NCI-H2081 treated with DMSO at 0.1 percent for 48 hours (cell line): ENCODE measurements at places on chromosomes 7 and 10.
A peak's percentile ranks its signal among the peaks of the same experiment; 100 is the strongest.

DNA sequence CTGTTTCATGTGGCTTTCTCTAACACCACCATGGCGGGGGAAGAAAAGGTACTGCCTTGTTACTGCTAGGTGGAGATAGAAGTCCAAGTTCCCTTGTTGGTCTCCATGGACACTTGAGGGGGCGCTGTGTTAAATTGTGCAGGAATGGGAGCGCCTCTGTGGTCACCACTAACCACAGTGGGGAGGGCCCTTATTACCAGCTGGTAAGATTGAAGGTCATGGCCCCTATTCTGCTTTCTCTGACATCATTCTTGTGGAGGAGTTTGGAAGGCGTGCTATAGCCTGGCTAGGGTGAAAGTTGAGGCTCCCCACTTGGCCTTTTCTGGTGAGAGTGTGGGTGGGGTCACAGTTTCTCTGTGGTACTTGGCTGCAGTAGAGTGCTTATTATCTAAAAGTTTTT, 14.9 kb upstream of the MXI1 start:
- DNase-seq = no peak

DNA sequence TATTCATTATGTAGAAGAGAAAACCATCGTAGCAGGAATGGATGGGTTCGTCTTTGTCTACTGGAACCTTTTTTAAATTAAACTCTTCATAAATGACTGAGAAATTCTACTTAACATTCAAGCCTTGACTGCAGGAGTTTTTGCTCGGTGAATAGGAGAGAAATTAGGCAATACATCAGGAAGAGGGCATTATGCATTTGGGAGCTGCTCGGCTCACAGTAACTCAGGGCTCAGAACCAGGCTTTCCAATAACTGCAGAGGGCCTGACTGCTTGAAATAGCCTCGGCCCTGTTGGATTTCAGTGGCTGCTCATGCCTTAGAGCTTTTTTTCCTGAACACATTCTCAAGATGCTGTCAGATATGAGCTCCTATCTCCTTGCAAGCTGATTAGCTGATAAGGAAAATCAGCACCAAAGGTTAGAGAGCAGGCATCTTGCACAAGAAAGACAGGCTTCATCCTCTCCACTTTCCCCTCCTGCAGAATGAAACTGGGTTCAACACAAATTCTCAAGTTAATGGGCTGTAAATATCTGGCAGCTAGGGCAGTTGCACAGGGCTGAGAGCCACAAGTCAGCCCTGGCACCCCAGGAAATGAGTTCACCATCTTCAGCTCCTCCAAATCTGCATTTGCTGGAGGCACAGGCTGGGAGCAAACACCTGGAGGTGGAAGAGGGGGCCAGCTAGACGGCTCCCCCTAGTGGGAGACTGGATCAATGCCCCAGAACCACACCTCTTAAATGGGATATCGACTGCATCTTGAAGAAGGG, 24.3 kb downstream of the TECTB start:
- DNase-seq = no peak

GRCh38 chr7:157576415-157576814, 239.6 kb downstream of the DNAJB6 start:
- DNase-seq = no peak

GRCh38 chr7:129796186-129796775, 156.5 kb downstream of the UBE2H start:
- DNase-seq = no peak

- no peak for DNase-seq
These were observed 15.6 kb upstream of the CRHR2 start for GRCh38 chr7:30697719-30698460.

- DNase-seq = peak; percentile 50
These were observed 23.6 kb upstream of the SRI start for GRCh38 chr7:88243345-88243909.

- no peak for DNase-seq
These were observed 1.4 kb upstream of the SH3PXD2A start for GRCh38 chr10:103856797-103857170.

DNA sequence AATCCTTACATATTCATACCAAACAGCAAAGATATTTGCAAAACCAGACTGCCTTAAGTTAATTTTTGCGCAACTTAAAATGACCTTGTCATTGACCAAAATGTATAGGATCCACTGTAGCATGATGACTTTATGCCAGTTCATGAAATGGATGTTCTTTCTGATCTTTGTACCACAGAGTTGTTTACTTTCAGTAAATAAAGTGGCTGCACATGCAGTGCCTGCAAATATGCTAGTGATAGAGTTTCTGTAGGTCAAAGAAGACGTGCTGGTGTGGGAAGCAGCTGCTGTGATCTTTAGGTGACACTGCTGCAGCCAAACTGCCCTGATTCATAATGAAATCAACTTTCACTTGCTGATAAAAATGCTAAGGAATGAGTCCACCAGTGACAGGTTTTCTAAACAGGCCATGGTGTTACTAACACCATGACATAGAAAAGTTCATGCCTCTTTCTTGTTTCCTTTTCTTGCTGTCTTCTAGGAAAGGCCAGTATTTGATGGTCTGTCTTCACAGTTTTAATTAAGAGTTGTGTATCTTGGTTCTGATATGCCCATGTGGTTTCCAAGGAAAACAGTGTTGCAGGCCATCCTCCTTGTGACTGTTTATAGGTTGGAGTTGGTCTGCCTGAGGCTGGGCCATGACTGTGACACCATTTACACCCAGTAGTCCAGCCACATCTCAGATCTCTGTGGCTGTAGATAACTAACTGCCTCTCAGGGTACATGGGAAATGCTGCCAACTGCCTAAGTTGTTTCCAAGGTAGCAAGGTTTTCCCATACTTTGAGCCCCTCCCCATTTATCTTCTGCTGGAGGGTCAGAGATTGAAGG, 62.5 kb downstream of the INSYN2A start:
- no peak for DNase-seq

DNA sequence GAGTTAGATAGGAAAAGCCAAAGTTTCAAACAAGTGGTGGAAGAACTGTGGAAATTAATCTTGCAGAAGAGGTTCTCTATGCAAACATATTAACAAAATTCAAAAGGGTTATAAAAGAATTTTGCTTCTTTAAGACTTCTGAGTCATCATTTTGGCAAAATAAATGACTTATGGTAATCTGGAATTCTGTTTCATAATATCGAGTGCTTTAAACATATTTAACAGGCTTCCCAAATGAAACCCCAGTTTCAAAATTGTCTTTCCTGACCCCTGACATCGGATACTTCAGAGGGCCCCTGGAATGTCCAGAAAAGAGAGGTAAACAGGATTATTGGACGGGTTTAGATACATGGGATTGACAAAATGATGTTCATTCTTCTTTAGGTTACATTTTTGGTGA, 444.6 kb downstream of the HTR7 start:
- no peak for DNase-seq

DNA sequence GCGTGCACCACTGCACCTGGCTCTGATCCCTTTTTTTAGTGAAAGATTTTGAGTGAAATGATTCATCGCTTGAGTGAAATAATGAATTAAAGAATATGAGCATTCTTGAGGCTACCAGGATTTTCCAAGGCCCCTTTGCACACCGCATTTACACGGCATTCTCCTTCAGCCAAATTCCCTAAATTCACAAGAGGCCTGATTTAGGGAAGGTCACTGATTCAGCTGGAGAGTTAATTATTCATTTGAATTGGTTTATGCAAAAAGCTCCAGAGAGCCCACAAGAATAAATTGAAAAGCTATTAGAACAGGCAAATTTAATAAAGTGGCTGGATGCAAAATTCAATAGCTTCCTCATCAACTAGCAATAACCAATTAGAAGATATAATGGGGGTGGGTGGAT, 46.5 kb downstream of the LEP start:
- no peak for DNase-seq

- DNase-seq = no peak
These were observed 167.7 kb downstream of the SH3PXD2A start for GRCh38 chr10:103687718-103688117.

DNA sequence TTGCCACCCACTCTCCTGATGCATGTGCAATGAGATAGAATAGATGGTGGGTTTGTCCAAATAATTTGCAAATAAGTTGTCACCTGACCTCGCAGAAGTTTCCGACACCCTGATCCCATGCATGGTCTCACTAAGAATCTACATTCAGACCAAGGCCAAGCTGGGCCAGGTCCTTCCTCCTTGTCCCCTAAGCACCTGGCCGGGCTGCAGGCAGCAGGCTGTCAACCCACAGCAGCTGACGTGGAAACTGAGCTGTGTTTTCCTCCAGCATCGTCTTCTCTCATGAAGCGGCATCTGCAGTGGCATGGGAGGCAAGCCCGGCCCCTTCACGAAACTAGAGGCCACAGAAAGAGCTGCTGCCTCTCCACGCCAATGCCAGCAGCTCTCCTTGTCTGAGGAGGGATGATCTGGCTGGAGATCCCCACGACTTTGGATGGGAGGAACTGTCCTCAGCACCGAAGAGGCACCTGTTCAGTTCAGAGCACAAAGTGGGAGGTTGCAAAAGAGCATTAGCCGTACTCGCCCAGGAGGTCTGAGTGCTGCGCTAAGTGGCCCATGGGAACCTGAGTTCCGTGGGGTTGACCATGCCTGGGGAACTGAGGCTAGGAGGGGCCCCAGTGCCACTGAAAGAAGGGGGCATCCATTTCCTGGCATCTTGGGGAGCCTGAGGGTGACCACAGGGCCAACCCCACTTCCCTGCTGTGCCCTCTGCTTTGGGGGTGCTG, 110.5 kb upstream of the INSIG1 start:
- no peak for DNase-seq

GRCh38 chr10:88980247-88980646, 10.4 kb upstream of the FAS start:
- DNase-seq = no peak

DNA sequence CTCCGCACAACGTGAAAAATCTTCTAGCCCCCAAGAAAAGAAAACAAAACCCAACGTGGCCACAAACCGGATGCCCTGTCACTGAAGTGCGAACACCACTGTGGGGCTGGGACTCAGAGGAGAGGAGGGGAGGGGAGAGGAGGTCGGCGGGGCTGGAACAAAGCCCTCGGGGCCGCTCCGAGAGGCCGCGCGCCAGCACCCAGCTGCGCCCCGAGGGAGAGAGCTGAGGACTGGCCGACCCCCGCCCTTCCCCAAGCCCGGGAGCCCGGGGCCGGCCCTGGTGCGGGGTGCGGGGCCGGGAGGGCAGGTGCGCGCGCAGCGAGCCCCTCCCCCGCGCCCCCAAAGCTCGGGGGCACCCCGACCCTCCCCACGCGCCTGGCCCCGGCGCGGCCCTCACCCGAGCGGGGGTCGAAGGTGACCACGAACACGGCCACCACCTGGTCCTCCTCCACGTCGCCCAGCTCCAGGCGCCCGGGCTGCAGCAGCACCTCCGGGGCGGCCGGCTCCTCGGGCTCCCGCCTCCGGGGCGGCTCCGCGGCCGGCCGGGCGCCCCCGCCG, 398 bp downstream of the DENND11 start:
- no peak for DNase-seq

DNA sequence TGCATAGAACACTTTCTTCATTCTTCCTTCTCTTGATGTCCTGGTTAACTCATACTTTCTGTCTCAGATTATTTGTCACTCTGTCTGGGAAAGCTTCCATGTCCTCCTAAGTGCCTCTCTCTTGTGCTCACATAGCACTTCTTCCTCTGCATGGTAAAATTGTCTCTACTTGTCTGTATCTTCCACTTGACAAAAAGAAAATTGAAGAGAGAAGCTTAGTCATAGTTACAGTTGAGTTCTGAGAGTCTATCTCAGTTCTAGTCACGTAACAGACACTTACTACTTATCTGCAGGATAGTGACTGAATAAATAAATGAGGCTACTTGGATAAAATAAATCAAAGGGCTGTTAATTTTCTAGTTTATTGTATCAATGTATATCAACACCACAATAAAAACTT, 458.1 kb downstream of the HTR7 start:
- no peak for DNase-seq

DNA sequence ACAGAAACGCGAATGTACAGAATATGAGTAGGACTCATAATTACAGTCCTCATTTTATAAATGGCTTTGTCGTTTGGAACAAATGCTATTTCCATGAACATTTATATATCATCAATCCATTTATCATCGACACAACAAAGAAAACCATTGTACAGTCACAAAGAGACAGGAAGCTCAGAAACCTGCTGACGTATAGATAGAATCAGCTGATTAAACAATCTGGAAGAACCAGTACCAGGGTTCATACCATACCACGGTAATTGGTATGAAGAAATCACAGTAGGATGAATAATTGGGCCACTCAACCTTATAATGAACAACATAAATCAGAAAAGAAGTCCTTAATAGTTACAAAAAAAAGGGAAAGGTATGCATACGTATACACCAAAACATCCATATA, 295.0 kb downstream of the PARD3 start:
- DNase-seq = peak; percentile 85

DNA sequence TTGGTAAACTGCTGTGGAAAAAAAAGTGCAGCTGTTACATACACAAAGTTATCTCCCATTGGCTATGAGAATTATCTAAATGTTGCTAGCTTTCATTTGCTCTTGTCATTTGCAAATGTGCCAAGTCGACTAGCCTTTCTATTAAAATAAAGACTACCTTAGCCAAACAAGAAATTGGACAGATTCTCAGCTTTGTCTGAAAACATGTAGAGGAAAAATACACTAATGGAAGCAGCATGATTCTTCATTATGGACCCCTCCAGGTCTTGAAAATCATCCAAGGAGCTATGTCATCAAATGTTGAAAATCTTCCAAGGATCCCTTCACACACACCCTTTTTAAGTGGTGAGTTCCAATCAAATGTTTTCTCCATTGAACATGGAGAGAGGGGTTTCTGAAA, 237.7 kb downstream of the ETV1 start:
- DNase-seq = no peak

- DNase-seq = no peak
These were observed 105.4 kb upstream of the KMT2E start for GRCh38 chr7:104908636-104909035.

- no peak for DNase-seq
These were observed 70.1 kb upstream of the PLPP4 start for GRCh38 chr10:120386896-120387295.

DNA sequence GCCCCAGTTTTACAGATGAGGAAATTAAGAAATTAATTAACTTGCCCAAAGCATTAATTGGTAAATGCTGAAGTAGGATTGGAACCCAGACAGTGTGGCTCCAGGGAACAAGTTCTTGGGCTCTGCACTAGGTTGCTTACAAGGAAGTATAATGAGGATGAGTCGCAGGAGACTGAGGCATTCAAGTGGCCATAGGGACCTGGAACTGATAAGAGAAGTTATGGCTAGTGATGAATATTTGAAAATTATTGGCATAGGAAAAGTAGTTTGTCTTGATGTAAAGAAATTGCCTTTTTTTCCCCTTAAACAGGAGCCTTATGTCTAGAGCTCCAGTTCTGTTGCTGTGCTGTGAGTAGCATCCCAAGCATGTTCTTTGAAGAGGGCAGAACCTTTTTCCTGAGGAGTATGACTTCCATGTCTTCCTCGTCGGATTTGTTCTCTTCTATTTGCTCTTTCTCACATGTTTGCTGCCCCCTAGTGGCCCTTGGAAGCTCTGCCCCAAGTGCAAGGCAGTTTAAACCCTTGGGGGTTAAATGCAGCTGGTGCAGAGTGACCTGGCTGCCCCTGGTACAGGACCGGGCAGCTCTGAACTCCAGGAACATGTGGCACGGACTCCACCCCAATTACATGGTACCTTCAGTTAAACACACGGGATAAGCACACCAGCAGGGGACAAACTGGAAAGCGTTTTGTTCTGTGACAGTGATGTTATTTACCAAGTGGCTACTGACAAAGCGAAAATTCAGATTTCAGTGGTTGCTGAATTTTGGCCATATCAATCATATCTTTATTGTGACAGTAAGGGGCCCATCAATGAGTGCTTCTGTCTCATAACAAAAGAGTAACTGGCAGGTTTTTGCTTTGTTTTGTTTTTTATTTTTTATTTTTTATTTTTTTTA, 148.8 kb downstream of the HECW1 start:
- no peak for DNase-seq
